G401 (cell line): ENCODE measurements at places on chromosomes 2 and 18. TPM values are rescaled to one million over a fixed set of nuclear protein-coding genes. Genes with fewer than 3 reads are reported as not detected.

GRCh38 chr2:61713457-61713856 lies 140.4 kb downstream of the FAM161A start:
- no peak for DNase-seq

DNA sequence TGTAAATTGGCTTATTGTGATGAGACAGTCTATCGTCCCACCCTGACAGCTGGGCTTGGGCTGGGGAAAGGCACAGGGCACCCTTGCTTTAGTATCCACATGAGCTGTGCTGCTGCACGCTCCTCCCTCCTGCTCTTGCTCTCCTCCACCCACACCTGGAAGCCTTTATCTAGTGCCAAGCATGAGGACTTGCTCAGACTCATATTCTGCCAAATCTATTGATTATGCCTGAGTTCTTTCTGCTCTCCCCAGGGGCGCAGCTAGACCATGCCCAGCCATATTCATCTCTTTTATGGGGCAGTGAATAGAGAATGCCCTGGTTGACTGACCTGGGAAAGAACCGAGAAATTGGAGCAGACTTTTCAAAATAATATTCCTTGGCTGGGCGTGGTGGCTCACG lies 29.0 kb upstream of the DPYSL5 start:
- no peak for DNase-seq

DNA sequence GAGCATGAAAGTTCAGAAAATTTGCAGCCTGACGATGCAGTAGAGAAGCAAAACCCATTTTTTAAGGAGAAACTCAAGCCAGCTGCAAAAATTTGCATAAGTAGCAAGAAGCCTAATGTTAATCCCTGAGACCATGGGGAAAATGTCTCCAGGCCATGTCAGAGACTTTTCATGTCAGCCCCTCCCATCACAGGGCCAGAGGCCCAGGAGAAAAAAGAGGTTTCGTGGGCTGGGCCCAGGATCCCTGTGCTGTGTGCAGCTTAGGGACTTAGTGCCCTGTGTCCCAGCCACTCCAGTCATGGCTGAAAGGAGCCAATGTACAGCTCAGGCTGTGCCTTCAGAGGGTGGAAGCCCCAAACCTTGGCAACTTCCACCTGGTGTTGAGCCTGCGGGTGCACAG lies 533.0 kb downstream of the THSD7B start:
- DNase-seq: no peak

DNA sequence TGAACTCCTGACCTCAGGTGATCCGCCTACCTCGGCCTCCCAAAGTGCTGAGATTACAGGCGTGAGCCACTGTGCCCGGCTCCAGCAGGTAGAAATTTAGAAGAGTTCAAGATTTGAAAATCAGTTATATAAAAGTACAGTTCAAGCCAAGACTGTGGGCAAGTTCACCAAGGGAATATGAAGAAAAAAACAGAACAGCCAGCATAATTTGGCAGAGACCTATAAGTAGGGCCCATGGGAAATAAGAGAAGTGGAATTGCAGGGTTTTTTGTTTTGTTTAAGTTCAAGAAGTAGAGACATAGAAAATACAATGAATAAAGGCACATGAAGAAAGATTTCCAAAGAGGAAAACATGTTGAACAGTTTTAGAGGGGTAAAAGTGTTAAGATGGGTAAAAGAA lies 57.9 kb downstream of the BAZ2B start:
- DNase-seq: no peak

- DNase-seq: no peak
Observed at GRCh38 chr18:37544217-37544616, 21.4 kb downstream of the CELF4 start.

REG1B gene
- not detected in 2 replicates for total RNA-seq

DNA sequence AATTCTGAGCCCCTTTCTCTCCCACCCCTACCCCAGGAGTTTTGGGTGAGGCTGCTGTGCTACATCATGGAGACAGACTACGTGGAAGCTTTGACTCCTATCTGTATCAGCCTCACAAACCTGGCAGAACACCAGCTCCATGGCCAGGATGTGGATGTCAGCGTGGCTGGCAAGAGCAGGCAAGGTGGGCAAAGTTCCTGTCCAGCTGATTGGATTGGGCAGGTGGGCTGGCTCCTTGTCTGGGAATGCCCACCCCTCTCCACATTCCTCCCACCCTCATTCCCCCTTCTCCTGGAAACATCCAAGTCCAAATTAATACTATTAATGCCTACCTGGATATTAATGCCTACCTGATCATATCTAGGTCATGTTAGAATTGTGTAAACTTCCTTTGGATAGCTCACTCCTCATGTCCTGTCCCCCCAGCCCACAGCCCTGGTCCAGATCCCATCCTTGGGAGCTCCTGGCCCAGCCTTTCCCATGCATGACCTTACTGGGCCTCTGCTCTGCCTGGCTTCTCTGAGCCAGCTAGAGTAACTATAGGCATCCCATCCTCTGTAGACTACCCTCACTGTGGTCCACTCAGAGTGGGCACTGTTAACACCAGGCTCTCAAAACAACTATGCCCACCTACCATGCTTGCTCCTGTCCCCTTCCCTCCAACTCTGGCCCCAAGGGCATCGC lies 24.1 kb downstream of the MROH2A start:
- DNase-seq: no peak

NDUFV2 gene
- 221 and 286 TPM in 2 replicates for total RNA-seq

DNA sequence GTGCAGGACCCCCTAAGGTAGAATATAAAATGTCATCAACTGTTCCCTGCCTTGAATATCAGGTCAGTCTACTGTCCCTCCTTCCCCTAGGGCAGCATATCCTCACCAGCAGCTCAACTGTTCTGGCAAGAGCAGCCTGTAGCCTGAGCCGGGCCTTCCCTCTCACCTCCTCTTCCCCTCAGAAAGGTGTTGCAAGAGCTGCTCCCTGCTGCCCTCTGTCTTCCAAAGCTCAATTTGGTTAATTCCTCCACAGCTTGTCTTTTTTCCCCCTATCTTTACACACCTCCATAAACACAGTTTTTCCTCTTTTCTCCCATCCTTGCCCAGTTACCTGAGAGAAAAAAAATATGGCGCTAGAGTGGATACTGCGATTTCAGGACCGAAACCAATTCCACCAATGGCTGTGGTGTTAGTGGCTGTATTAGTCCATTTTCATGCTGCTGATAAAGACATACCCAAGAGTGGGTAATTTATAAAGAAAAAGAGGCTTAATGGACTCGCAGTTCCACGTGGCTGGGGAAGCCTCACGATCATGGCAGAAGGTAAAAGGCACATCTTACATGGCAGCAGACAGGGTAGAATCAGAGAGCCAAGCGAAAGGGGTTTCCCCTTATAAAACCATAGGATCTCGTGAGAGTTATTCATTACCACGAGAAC lies 184.7 kb downstream of the MREG start:
- peak; percentile 8 for DNase-seq

DNA sequence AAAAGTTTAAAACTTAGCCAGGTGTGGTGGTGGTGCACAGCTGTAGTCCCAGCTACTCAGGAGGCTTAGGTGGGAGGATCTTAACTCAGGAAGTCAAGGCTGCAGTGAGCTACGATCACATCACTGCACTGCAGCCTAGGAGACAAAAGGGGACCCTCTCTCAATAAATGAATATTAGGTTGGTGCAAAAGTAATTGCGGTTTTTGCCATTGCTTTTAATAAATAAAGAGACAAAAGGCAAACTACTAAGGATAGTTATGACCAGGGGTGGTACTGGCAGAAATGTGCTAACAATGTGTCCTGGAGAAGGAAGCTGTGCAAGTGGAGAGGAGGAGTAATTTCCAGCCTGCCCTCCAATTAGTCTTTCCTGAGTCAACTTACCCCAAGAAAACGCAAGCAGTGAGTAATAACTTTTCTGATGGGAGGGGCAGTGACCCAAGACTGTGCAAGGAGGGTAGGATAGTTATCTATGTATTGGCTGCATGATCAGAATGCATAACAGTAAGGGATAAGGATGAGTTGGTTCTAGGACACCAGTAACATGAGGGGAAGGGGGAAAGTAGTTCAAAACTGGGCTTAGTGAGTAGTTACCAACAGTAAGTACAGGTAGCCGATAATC lies 1.5 kb downstream of the EXOC6B start:
- no peak for DNase-seq

DNA sequence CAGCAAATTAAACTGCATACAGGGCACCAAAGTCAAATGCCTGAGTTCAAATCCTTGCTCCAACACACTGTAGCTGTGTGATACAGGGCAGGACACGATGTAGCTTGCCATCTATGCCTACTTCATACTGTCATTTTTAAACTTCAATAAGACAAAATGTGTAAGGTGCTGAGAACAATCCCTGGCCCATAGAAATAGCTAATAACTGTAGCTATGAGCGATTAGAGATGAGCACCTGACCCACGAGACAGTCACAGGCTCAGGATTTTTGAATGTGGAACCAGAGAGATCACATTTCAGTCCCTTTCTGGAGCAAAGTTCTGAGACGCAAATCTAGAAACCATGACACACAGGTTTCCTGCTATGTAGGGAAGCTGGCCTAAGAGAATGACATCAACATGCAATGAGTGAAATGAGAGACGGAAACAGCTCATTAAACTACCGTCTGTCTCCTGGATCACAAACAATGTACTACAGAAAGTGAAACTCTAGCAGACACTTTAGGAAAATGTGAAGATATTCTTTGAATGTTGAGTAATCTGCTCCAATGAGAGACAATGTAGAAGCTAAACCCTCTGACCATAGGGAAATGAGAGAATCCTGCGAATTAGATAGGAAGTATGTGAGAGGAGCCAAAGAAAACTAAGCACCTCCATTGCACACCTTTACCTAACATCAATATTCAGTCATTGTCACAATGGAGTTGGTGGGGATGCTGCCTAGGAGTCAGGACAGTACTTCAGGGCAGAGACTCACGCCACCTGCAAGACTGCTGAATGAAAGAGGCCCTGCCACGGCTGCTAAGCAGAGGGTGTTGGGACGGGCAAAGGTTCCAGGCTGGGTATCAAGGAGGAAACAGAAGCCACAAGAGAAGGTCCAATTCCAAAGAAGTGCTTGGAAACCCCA lies 25.5 kb downstream of the B4GALT6 start:
- DNase-seq: no peak

GRCh38 chr2:10222-10875 lies 36.0 kb downstream of the FAM110C start:
- DNase-seq: no peak

DNA sequence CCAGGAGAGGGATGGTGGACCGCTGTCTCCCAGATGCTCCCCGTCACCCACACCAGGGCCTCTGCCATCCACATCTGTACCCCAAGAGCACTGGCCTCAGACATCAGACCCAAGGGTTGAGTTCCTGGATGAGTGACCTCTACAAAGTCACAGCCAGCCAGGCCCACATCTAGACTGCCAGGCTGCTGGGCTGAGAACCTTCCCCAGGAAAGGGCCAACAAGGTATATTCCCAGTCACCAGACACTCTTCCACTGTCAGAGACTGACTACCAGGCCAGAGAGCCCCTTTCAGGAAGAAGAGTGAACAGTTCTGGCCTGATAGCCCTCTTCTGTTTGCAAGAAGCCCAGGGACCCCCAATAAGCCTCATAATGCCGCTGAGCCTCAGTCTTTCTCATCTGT lies 44.3 kb downstream of the C1QL2 start:
- DNase-seq: no peak

DNA sequence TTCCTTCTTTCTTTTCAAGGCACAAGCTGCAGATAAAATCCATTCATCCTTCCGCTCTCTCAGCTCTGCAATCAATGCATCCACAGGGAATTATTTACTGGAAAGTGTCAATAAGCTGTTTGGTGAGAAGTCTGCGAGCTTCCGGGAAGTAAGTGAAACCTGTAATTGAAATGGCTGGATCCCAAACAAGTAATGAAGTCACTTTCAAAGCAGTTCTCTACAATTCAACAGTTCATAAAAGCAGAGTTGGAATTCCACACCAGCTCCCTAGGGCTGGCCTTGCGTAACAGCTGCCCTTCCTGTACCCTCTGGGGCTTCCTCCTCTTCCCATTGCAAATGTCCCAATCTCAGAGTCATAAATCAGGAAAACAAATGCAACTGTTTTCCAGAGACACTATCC lies 9.6 kb downstream of the SERPINB2 start:
- DNase-seq: no peak

GRCh38 chr18:21391074-21391673 lies 149.1 kb downstream of the GREB1L start:
- DNase-seq: no peak

SCN3A gene
- total RNA-seq: not detected in 2 replicates

DNA sequence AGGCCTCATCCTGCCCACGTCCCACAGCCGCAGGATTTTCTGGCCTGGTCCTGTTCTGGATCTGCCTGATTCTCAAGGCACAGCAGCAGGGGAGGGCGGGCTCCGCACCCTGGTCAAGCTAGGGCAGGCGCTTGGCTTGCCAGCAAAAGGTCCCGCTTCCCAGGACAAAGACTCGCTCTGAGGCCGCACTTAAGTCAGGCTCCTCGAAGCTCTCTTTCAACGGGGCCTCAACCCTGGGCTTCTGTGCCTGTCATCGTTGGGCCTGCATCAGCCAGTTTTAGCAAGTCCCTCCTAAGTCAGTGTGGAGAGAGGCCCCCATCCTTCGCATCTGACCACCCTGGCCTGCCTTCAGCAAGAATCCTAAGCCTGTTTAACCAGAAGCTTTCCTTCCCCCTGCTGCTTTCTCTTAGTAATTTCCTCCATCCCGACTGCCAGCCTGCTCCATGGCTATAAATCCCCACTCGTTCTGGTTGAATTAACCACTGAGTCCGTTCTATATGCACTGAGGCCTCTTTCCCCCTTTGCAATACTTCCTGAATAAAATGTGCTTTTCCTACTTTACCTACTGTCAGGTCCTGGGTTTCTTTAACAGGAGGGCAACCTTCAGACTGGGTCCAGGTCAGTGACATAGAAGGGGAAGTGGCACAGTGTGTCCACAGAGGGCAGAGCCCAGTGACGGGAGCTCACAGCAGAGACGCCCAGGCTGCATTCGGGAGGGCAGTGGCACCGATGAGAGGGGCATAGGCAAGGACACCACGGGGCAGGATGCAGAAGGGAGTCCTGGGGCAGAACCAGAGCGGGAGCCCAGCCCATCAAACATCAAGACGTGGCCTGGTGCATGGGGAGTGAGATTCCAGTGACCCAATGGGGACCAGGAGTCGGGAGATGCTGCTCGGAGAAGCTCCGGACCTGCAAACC lies 62.7 kb downstream of the SP110 start:
- DNase-seq: no peak

GRCh38 chr2:200523158-200523557 lies 2.8 kb upstream of the SGO2 start:
- DNase-seq: no peak

GRCh38 chr2:25339791-25340180 lies 1.9 kb downstream of the DNMT3A start:
- no peak for DNase-seq

DNA sequence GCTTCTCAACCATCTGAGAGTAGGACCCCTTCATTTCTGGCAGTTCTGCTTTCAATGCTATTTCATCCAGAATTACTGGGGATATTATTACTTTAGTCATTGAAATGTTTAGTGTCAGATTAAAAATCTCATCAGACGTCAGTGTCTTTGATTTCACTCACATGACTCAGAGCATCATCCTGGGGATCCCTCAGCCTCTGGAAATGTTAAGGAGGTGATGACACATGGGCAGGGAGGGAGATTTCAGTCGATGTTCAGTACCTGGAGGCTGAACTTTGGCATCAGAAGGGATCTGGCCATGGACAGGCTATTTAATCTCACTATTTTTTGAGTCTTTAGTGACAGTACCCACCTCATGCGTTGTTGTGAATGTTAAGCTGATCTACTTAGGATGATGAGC lies 39.1 kb downstream of the OSBPL6 start:
- no peak for DNase-seq
